Caudate nucleus (tissue), 63 donors: ENCODE measurements at places on chromosomes 12 and 14.

- DNase-seq, result peak; percentile 15
Measured at GRCh38 chr12:113940357-113941207, 25.5 kb downstream of the RBM19 start.

GRCh38 chr12:126608607-126609175 lies 1543.5 kb downstream of the AACS start:
- no peak for DNase-seq

DNA sequence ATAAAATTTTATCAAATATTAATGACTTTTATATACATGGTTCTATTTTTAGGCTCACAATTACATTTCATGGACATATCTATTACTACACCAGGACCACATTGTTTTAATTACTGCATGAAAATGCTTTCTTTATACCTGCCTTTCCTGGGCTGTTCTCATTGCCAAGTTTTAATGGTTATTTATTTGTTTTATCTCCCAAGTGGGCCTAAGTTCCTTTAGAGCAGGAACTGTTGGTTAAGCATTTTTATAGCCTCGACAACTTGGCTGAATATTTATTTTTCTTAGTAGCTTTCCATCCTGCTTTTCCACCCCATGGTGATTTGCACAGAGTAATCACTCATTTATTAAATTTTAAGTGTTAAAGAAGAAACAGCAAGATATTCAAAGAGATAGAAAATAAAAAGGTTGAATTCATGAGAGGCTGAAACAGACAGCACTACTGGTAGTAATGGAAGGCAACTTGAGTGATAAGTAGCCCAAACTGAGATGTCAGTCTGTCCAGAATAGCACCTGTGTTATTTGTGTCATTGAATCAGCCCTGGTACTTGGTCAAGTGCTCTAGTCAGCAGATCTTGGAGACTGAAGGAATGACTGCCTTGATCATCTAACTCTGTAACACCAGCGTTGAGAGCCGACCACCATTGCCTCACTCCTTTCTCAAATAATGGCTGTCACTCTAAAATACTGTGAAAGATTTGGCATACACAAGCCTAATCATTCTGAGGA lies 119.1 kb upstream of the EGLN3 start:
- no peak for DNase-seq

DNA sequence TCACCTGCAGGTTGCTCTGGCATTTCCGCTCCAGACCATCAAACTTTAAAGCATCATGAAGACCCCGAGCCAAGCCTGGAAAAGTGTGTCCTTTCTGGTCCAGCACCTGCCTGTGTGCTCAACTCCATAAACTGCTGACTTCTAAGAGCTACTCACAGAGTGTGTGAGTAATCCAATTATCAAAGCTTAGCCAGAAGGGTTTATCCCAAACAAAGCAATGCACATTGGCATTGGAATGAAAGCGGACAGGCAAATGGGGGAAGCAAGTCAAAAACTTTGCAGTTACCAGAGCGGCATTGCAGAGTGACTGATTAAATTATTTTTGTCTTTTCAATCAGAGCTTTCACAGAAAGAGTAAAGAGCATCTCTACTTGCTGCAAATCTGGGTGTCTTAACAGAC lies 1262.4 kb upstream of the SEL1L start:
- DNase-seq, result no peak

DNA sequence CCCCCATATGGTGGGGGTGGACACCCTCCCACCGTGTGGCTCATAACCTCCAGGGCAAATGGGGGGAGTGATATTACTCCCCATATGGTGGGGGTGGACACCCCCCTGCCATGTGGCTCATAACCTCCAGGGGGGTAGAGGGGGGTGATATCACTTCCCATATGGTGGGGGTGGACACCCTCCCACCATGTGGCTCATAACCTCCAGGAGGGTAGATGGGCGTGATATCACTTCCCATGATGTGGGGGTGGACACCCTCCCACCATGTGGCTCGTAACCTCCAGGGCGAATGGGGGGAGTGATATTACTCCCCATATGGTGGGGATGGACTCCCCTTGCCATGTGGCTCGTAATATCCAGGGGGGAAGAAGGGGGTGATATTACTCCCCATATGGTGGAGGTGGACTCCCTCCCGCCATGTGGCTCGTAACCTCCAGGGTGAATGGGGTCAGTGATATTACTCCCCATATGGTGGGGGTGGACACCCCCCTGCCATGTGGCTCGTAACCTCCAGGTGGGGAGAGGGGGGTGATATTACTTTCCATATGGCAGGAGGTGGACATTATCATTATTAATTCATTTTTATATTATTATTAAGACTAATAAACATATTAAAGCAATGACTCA lies 51.2 kb upstream of the OXA1L start:
- no peak for DNase-seq

GRCh38 chr12:67456431-67456901 lies 187.3 kb downstream of the CAND1 start:
- DNase-seq, result peak; percentile 78

GRCh38 chr12:52184813-52185212 lies 7.0 kb downstream of the KRT80 start:
- no peak for DNase-seq

GRCh38 chr12:85866986-85867776 lies 6.9 kb upstream of the NTS start:
- DNase-seq, result no peak

GRCh38 chr12:68349220-68349621 lies 17.1 kb upstream of the MDM1 start:
- DNase-seq, result no peak

GRCh38 chr12:110203546-110203945 lies 77.5 kb upstream of the ATP2A2 start:
- DNase-seq, result no peak

- no peak for DNase-seq
Measured at GRCh38 chr14:87430810-87431209, 562.2 kb downstream of the GALC start.

DNA sequence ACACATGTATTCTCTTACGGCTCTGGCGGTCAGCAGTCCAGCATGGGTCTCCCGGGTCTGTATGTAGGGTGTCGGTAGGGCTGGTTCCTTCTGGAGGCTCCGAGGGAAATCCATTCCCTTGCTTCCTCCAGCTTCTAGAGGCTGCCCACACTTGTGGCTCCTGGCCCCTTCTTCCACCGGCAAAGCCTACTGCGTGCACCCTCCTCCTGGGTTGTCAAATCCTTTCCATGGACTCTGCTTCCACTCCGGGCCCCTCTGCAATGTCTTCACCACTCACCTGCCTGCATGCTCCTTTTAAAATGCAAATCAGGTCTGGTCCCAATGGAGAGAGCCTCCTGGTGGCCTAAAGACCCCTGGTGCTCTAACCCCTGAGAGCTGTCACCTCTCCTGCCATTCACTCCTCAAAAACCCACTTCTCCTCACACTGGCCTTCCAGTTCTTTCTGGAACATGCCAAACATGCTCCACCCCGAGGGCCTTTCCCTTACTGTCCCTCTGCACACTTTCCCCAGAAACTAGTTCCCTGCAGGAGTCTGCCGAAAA lies 108.5 kb downstream of the DICER1 start:
- DNase-seq, result no peak

GRCh38 chr12:66999141-66999540 lies 270.0 kb upstream of the CAND1 start:
- DNase-seq, result no peak

DNA sequence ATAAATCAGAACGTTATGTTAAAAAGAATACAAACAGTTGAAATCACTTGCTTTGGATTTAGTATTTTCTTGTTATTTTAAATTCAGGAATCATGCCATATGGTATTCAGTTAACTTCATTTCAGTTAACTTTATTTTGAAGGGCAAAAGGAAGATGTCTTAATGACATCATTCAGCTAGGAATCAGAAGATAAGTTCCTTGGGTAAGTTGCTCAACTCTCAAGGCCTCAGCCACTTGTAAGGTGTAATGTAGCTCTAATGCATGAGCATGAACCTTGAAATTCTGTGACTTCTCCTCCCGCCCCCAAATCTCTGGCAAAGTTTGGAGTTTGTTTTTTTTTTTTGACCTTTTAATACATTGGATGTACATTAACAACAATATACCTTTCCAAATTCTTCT lies 42.6 kb downstream of the FRS2 start:
- DNase-seq, result no peak

GRCh38 chr14:31835049-31835448 lies 242.1 kb upstream of the ARHGAP5 start:
- DNase-seq, result no peak

GRCh38 chr12:86712425-86712843 lies 456.2 kb upstream of the MGAT4C start:
- no peak for DNase-seq

DNA sequence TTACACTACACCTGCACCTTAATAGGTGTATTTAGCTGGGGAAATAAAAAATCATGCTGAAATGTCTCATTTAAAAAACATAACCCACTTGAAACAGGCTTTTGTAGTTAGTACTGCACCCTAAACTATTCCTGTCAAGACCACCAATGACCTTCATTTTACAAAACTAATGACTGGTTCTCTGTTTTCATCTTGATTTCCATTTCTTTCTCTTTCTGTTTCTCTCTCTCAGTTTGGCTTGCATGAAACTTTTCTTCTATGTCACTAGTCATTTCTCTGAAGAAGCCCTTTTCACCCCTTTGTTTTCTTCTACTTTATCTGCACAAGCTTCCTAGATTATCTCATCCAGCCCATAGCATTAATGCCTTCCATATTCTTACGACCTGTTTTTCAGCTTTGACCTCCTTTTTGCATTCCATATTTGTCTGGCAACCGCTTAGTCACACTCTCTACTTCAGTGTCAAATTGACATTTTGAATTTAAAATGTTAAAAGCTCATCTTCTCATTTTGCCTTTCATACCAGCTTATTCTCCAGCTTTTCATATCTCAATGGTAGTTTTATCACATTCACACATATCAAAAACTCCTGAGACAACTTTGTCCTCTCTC lies 32.7 kb upstream of the KLRF1 start:
- DNase-seq, result no peak

DNA sequence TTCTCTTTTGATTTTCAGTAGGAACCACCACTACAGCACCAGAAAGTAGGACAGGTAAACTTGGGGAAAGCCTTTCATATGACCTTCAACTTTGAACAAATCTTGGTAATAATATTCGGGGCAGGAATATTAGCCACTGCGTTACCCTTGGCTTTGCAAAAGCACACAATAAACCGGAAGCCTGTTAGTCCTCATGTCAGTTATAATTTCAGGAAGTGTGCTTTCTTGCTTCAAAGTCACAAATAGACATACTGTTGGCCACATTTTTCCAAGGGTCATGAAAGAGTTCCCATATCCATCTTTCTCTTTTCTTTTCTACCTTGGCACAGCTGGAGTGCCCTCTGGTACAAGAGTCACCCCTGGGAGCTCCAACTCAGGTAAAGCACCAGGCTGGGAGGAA lies 167.2 kb upstream of the CNTN1 start:
- no peak for DNase-seq

- no peak for DNase-seq
Measured at GRCh38 chr12:42810006-42810405, 220.5 kb upstream of the PRICKLE1 start.

DNA sequence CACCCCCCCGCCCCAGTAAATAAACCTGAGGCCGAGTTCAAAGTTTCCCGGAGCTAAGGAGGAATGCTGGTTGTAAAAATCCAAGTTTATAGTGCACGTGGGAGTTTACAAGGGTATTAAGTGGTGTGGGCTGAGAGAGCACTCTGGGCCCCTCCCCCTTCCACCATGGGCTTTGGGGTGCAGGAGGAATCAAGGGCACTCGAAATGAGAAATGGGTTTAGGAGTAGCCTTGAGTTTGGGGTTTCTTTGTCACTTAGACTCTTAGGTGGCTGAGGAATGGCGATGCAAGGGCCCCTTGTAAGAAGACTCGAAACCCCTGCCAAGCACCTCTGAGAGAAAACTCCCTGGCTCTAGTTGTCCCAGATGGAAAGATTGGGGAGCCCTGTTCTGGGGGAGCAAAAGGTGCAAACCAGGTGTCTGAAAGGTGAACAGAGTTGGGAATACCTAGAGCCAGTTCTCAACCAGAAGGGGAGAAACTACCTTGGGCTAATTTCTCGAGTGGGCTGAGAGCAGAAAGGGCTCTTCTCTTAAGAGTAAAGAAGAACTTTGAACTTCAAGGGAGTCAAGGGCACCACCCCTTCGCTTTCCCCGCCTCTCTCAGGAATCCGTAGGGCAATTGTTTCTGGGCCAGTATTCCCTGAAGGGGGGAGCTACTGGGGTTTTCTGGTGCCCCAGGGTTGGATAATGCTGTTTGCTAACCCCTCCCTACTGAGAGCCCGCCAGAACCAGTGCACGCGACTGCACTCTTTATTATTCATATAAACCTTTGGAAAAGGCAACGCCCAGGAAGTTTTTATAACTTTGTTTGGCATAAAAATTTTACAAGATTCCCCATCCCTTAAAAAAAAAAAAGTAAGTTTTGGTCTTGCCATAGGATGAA lies 4.0 kb upstream of the HOTAIR start:
- no peak for DNase-seq

GRCh38 chr14:97453991-97454390 lies 656.8 kb downstream of the VRK1 start:
- DNase-seq, result no peak

DNA sequence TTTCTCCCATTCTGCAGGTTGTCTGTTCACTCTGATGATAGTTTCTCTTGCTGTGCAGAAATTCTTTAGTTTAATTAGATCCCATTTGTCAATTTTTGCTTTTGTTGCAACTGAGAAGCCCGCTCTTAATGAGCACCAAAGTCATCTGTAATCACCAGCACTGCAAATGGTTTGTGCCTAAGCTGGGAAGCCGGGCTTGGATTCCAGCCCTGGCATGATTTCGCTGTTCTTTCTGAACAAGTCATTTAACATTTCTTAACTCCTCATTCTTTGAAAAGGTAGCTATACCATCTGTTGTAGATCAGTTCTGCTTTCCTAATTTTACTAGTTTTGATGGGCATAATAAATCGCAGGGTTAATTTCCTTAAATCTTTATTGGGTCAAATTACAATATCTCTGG lies 32.1 kb downstream of the PIWIL1 start:
- DNase-seq, result no peak

GRCh38 chr12:94507455-94507854 lies 47.8 kb upstream of the CEP83 start:
- no peak for DNase-seq

GRCh38 chr12:119925269-119925668 lies 48.1 kb upstream of the CIT start:
- no peak for DNase-seq

DNA sequence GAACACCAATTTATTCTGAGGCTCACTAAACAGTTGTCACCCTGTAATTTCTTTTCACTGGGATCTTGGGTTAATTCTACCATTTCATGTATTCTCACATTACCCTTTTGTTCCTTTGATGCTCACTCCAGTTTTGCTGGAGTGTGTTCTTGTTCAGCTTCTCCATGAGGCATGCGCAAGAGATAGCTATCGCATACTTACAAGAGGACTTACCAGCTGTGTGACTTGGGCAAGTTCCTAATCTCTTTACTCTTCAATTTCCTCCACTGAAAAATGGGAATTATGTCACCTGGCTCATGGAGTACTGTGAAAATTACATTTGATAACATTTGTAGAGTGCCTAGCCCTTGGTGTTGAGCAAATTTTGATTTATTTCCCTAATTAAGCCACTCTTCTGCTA lies 56.5 kb upstream of the JDP2 start:
- DNase-seq, result no peak
